Esophagus mucosa (tissue), 1 donor: ENCODE measurements at places on chromosomes 1 and 21. TPM values are rescaled to one million over a fixed set of nuclear protein-coding genes. Genes with fewer than 3 reads are reported as not detected.

RGS16 gene
- 1.3 TPM for total RNA-seq

MRPS15 gene
- 89.4 TPM for total RNA-seq

OPTC gene
- not detected for total RNA-seq

HOOK1 gene
- total RNA-seq = 31.4 TPM

SNIP1 gene
- 8.7 TPM for total RNA-seq

LMX1A gene
- 0.04 TPM for total RNA-seq

SLC25A34 gene
- 0.68 TPM for total RNA-seq

ZNF683 gene
- total RNA-seq = not detected

AGO3 gene
- total RNA-seq = 12.1 TPM

CFAP45 gene
- 1.5 TPM for total RNA-seq

ADAMTSL4 gene
- 42.9 TPM for total RNA-seq

KRTAP13-2 gene
- not detected for total RNA-seq

MAN1C1 gene
- total RNA-seq = 2.6 TPM

C1orf226 gene
- 4.8 TPM for total RNA-seq

FNDC10 gene
- total RNA-seq = 5.7 TPM

DDR2 gene
- total RNA-seq = 2.9 TPM

C1orf21 gene
- total RNA-seq = 44.1 TPM

TRAF3IP3 gene
- 0.80 TPM for total RNA-seq
